Posterior cingulate gyrus (tissue), 11 donors: ENCODE measurements at places on chromosomes 2 and 18.

- no peak for DNase-seq
These were observed 5.0 kb upstream of the EVA1A start for GRCh38 chr2:75565472-75566462.

GRCh38 chr2:110854355-110855081 lies 122.1 kb downstream of the ACOXL start:
- DNase-seq, result no peak

- DNase-seq, result no peak
These were observed 241.1 kb downstream of the SMAD2 start for GRCh38 chr18:47689371-47689770.

- DNase-seq, result no peak
These were observed 187.5 kb downstream of the LTBP1 start for GRCh38 chr2:33134086-33134771.

DNA sequence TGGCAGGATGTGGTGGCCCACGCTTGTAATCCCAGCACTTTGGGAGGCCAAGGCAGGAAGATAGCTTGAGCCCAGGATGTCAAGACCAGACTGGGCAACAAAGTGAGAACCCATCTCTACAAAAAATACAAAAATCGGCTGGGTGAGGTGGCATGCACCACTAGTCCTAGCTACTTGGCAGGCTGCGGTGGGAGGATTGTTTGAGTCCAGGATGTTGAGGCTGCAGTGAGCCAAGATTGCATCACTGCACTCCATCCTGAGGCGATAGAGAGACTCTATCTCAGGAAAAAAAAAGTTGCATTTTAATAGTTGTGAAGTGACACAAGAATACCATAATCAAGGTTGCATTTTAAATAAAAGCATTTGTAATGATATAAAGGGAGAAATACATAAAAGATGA lies 124.1 kb upstream of the SLC38A11 start:
- DNase-seq, result no peak

- DNase-seq, result no peak
These were observed 154.1 kb downstream of the EN1 start for GRCh38 chr2:118693287-118693822.

DNA sequence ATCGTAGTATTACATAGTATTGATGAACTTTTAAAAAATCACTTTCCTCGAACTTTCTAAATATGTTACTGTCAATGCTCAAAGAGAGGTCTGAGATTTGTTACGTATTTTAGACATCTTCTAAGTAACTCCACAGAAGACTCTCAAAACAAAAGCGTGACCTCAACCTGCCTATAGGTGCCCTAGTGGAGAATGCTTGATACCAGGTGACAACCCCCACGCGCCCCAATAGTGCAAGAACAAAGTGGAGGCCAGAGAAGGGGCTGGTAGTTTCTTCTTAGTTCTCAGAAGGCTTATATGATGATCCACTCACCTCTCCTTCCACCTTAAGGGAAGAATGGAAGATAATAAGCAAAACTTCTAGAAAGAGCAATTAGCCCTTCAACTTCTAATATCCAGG lies 102.6 kb downstream of the ANKRD44 start:
- no peak for DNase-seq

- no peak for DNase-seq
These were observed 118.7 kb downstream of the NUP35 start for GRCh38 chr2:183242937-183243336.

GRCh38 chr2:231707625-231707926 lies 749 bp upstream of the PTMA start:
- DNase-seq, result no peak

DNA sequence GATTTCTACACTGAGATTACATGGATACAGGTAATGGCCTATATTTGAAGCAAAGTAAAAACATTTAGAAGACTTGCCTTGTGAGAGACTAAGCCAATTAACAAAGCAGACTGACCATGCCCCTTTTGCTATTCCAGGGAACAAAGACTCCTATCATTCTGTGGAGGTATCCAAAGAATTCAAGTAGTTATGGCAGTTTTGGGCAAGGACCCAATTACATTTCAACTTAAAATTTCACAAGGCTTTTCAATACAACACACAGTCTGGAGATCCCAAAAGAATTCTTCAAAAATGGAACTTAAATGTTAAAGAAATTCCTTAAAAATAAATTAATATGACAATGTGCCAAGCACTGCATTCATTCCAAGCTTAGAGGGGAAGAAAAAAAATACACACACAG lies 109.2 kb upstream of the CHRNA1 start:
- no peak for DNase-seq

GRCh38 chr2:8086796-8087479 lies 594.9 kb upstream of the ID2 start:
- no peak for DNase-seq

- DNase-seq, result no peak
These were observed 84.3 kb downstream of the UXS1 start for GRCh38 chr2:106109675-106110424.

DNA sequence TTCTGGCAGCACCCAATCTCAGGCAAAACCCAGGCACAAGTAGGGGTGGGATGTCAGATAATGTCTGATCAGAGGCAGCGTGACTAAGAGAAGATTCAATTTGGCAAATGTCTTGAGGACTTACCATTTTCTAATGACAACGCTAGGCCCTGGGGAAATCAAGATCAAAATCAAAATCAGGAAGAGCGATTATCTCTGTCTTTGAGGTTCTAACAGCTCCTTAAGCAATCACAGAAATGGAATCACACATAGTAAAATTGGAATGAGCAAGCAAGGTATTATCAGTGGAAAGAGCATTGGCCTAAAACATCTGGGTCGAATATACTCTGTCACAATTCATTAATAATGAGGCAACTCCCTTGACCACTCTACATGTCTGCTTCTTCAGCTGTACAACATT lies 8.6 kb upstream of the SERPINB2 start:
- DNase-seq, result no peak

- no peak for DNase-seq
These were observed 111.3 kb downstream of the TSN start for GRCh38 chr2:121866789-121867188.

- peak; percentile 33 for DNase-seq
These were observed 2.2 kb upstream of the NRP2 start for GRCh38 chr2:205680067-205680466.

DNA sequence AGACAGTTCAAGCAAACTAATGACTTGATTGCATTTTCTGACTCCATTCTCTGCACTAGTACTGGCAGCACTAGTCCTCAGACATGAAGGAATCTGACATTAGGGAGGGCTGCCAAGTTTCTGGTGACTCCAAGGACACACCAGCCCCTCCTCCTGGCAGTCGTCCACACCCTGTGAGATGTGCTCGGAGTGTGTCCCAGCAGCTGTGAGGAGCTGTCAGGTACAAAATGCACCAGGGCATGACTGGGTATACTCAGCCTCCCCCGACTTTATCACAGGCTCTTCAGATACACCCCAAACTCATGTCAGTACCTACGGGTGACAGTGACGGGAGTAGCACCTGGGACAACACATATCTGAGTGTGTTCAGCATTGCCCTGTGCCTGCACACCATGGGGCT lies 43.1 kb downstream of the EDAR start:
- DNase-seq, result no peak
